ENCODE measurements at places on chromosomes 12 and 14.

DNA sequence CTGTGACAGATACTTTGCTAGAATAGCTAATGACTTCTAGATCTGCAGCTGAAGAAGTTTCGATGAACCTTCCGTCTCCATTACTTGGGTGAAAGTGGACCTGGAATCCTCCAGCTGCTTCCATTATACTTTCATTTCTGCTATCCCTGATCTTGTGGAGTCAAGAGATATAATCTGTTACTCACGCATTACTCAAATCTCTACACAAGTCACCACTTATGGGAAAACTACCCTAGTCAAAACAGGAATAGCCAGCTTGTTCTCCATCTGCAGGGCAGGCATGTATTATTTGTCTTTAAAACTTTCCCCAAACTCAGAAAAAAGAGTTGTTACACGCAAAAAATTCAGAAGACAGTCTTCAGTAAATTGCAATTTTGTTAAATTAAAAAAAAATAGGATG, 2.8 kb upstream of the KTN1 start:
- no peak for DNase-seq

DNA sequence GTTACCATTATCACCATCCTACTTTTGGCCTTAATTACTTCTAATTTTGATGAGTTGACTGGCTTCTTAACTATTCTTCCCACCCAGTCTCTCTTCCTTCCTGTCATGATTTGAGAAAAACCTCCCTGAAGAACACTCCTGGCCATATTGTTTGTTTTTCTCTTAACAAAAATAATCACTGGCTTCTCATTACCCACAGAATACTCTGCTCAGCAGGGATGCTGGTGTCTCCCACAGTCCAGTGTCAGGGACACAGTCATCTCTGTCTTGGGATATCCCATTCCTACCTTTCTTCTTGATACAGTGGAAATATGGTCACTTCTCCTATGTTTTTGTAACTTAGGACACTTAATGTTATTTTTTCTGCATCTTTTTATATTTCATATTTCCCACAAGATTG, 103.7 kb downstream of the SRGAP1 start:
- DNase-seq, result no peak

- DNase-seq, result peak; percentile 2
These were observed 15.1 kb downstream of the AVIL start for GRCh38 chr12:57803319-57803893.

GRCh38 chr14:99647411-99647810, 2.5 kb downstream of the HHIPL1 start:
- DNase-seq, result no peak

- peak; percentile 65 for DNase-seq
These were observed 65.1 kb downstream of the PCNX1 start for GRCh38 chr14:70972107-70972976.

- peak; percentile 62 for DNase-seq
These were observed 2.4 kb downstream of the SINHCAF start for GRCh38 chr12:31323391-31324115.

DNA sequence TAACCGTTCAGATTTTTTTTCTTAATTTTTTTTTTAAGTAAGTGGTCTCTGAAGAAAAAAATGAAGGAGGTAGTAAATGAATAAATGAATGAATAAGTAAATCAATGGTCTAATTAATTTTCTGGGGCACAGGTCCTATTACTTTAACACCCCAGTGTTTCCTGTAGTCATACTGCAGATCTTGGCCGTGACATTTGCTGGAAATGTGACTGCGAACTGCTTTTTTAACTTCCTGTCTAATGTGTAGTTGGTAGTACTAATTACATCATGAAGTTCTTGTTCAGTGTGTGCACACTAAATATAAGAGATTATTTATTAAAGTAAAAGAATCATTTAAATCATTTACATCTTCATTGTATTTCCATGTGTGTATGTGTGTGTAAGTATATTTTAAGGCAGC, 45.4 kb downstream of the AEBP2 start:
- DNase-seq, result no peak

DNA sequence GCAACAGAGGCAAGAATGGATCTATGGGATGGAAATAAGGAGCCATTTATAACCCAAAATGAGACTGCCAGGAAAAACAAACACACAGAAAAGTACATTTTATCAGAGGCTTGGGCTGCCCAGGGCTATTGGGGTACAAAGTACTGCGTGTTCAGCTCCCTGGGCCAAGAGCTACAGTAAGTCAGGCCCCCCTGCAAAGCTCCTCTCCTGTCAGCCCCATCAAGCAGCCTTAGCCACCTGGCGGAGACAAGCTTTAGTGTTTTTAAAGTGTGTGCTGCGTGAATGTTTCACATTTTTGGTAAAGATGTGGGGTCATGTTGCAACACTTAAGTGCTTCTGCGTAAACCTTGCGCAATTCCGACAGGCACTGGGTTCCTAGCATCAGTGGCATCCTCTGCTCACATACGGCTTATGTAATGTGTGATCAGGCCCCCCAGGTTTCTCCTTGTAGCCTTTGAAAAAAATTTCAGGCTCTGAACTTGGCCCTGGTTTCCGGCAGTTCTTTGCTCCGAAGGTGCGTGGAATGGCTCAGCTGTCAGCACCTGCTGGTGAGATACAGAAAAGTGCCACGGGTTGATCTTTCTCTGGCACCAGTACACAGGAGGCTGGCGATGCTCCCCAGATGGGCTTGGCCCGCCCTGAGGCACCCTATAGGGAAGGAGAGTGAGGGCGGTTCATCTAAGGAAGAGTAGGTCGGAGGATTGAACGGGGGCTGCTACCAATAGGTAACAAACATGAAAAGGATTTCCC, 198.7 kb upstream of the EEA1 start:
- peak; percentile 94 for DNase-seq

GRCh38 chr12:109273354-109273753, 35.7 kb downstream of the FOXN4 start:
- DNase-seq, result no peak

- DNase-seq, result peak; percentile 97
These were observed 63.2 kb downstream of the TESC start for GRCh38 chr12:117036046-117036445.

GRCh38 chr14:25516838-25517237, 466.9 kb upstream of the STXBP6 start:
- DNase-seq, result no peak

GRCh38 chr12:28827861-28828260, 321.2 kb upstream of the FAR2 start:
- DNase-seq, result no peak

DNA sequence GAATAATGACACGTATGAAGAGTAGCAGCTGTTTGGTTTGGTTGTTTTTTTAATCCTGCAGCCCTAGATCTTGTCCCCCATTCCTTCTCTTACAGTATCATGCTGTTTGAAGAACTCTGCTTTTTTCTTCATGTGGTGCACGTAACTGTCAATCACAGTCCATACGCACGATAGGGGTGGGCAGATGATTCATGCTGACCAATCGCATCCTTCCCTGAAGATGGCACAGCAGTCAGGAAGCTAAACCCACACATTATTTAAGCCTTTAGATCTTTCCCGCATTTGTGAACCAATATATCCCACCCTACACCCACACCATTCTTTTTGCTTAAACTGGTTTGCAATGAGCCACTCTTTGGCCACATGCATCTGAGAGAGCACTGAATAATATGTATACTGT, 158.9 kb upstream of the PLEKHA5 start:
- DNase-seq, result no peak

Measured in NCI-H1105 (cell line).